Upper lobe of left lung (tissue), 6 donors: ENCODE measurements at places on chromosomes 12 and 14. TPM values are rescaled to one million over a fixed set of nuclear protein-coding genes. Genes with fewer than 3 reads are reported as not detected.

GRCh38 chr14:53509276-53510244 is 356.4 kb upstream of the DDHD1 start:
- H3K27ac ChIP-seq: peak overlapping the region; percentile 40
- no peak for DNase-seq
- H3K4me3 ChIP-seq: no peak overlapping the region

UNC79 gene
- 1.0 TPM for total RNA-seq

DNA sequence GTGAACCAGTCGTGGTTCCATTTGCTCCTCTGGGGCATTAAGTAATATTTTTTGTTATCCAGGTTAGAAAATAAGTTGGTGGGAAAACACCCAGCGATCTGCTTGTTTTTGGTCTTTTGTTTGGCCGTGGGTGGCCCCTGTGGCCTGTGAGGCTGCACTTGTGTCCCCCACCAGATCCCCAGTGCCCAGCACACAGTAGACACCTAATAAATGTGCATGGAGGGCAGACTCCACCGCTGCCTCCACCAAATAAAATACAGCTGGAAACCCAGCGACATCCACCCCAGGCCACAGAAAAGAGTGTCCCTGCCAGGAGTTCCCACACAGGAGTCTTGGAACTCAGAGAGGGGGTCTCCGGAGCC is 8.3 kb upstream of the PPP1R13B start:
- no peak overlapping the region for H3K4me3 ChIP-seq
- H3K4me1 ChIP-seq: peaks cover 34% of the 10 kb centered on the region
- no peak for DNase-seq
- H3K27me3 ChIP-seq: no peaks in the 10 kb centered on the region
- H3K27ac ChIP-seq: peak overlapping the region; percentile 86

GRCh38 chr12:26746121-26746714 is 86.8 kb downstream of the ITPR2 start:
- no peaks in the 10 kb centered on the region for H3K27me3 ChIP-seq
- H3K4me3 ChIP-seq: no peak overlapping the region
- H3K4me1 ChIP-seq: no peaks in the 10 kb centered on the region
- no peak overlapping the region for H3K27ac ChIP-seq
